ENCODE measurements at places on chromosomes 7 and 10.

- DNase-seq, result no peak
Observed at GRCh38 chr7:134365341-134366054, 48.8 kb upstream of the SLC35B4 start.

DNA sequence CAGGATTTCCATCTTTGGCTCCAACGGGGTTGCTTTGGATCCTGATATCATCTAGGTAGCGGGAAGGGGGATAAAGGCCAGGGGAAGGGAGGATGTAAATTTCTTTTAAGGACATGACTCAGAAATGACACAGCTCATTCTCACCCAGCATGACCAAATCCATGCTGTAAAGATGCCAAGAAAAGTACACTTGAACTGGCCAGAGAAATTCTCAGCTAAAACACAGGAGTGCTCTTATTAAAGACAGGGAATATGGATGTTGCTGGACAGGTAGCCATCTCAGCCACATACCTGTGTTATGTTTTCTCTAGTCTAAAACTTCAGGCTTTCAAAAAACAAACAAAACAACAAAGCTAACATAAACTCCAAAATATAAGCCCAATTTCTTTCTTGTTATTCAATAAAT lies 68.3 kb downstream of the NAMPT start:
- DNase-seq, result no peak

DNA sequence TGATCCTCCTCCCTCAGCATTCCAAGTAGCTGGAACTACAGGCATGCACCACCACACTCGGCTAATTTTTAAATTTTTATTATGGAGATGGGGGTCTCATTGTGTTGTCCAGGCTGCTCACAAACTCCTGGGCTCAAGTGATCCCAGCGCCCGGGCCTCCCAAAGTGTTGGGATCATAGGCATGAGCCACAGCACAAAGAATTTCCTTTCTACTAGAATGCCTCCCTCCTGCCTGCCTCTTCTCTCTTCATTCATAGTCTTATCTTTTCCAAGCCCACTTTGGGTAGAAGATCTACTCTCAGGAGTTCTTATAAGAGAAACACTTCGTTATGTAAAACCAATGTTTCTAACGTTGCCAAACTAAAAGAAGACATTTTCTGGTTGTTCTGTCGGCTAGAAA lies 144.1 kb downstream of the LRRC4 start:
- no peak for DNase-seq

DNA sequence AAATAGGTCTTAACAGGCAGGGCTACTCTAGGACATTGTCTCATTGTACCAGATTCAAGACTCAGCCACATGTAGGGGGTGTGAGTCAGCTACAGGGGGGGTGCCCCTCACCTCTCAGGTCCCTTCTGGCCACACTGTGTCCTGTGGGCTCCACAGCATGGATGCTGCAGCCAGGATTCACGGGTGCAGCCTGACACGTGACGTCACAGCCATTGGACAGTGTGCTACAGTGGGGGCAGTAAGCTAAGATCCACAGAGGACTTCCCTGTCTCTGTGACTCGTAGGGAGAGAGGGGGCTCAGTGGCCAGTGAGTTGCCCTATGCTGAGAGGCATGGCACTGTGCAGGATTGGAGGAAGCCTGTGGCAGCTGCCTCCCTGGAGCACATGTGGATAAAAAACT lies 77.9 kb downstream of the TMEM178B start:
- no peak for DNase-seq

GRCh38 chr10:121096617-121097431 lies 245.7 kb downstream of the WDR11 start:
- no peak for DNase-seq

GRCh38 chr10:112497347-112497950 lies 50.4 kb downstream of the VTI1A start:
- DNase-seq, result no peak

GRCh38 chr10:4186849-4187540 lies 402.0 kb upstream of the KLF6 start:
- DNase-seq, result no peak

- DNase-seq, result no peak
Observed at GRCh38 chr10:15238555-15239335, 70.3 kb upstream of the NMT2 start.
